AG04450 (cell line): ENCODE measurements at places on chromosomes 12 and 14. TPM values are rescaled to one million over a fixed set of nuclear protein-coding genes. Genes with fewer than 3 reads are reported as not detected.

GRCh38 chr12:120346681-120347080 lies 19.1 kb upstream of the PLA2G1B start:
- DNase-seq, result no peak

Gene TAS2R7
- polyA plus RNA-seq, result not detected in 2 replicates

Gene CTSG
- polyA plus RNA-seq, result not detected in 2 replicates

- DNase-seq, result no peak
Measured at GRCh38 chr14:21825845-21826244, 152.2 kb upstream of the OR4E1 start.

DNA sequence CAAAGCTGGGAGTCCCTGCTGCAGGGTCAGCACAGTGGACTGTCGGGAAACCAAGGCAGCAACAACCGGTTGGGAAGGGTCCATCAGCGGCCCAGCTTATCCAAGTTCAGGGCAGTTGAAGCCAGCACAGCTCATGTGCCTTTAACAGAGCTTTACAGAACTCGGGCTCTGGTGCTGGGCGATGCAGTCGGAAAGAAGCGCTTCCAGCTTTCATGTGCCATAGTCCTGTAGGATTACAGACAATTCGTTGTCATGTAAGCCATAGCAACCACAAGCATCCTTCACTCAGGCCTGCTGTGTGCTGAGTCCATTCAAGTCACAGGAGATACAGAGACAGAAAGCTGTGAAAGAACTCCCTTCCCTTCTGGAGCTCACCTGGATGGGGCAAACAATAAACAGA lies 3.5 kb upstream of the FAM181A start:
- no peak for DNase-seq

Gene ARHGEF40
- 40.7 and 52.2 TPM in 2 replicates for polyA plus RNA-seq

GRCh38 chr14:64880221-64881121 lies 764 bp upstream of the SPTB start:
- no peak for DNase-seq
